ENCODE measurements at places on chromosomes 13 and 19.

GRCh38 chr19:16429759-16430091 is 42.0 kb downstream of the EPS15L1 start:
- no peak for DNase-seq

- DNase-seq, result no peak
Observed at GRCh38 chr13:50226515-50227155, 211.4 kb downstream of the KCNRG start.

DNA sequence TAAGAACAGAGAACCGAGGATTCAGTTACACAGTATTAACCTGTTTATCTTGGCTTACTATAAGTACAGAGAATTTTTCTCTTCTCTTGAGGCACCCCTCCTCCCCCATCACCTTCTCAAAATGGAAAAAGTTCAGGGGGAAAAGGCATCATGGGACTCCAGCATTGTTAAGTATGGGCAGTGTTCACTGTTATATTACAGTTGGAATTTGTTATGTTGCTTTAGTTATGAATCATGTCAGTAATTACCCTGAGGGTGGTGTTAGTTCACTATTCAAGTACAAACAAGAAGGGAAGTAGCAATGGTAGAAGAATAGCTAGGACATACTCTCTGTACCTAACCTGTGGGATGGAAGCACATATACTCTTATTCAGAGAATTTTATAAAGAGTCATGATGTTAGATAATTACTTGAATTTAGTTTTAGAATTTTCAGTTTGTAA is 12.0 kb downstream of the LPAR6 start:
- DNase-seq, result peak; percentile 92

- DNase-seq, result peak; percentile 46
Observed at GRCh38 chr13:83214452-83214851, 667.8 kb downstream of the SLITRK1 start.

DNA sequence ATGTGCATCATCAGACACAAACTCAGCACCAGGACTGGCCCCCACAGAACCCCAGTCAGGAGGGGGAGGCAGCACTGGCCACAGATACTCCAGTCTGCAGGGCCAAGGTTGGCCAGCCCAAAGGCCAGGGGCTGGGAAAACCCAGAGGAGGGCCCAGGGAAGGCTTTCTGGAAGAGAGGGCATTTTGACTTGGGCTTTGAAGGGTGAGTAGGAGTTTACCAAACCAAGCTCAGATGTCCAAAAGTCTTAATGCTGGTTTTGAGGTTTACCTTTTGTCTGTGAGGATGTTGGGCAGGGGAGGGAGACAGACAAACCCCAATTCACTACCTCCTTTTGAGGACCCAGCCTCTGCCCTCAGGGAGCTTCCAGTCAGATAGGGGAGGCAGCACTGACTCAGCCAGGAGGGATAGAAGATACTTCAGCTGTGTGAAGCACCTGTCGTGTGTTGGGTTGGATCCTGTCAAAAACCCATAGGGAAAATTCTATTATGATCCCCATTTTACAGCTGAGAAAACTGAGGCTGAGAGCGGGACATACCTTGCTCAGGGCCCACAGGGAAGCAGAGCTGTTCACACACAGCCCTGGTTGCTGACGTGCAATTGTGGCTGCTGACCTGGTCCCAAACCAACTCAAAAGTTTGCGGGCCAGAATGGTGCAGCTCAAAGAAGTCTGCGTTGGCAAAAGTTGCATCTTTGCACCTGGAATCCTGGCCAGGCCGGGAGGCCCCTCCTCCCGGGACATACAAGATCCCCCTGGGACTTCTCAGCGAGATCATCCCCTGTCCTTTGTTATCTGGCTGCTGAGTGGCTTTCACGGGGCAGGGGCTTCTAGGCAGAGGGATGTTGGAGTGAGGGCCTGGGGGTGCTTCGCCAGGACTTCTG is 13.1 kb downstream of the CILP2 start:
- no peak for DNase-seq

DNA sequence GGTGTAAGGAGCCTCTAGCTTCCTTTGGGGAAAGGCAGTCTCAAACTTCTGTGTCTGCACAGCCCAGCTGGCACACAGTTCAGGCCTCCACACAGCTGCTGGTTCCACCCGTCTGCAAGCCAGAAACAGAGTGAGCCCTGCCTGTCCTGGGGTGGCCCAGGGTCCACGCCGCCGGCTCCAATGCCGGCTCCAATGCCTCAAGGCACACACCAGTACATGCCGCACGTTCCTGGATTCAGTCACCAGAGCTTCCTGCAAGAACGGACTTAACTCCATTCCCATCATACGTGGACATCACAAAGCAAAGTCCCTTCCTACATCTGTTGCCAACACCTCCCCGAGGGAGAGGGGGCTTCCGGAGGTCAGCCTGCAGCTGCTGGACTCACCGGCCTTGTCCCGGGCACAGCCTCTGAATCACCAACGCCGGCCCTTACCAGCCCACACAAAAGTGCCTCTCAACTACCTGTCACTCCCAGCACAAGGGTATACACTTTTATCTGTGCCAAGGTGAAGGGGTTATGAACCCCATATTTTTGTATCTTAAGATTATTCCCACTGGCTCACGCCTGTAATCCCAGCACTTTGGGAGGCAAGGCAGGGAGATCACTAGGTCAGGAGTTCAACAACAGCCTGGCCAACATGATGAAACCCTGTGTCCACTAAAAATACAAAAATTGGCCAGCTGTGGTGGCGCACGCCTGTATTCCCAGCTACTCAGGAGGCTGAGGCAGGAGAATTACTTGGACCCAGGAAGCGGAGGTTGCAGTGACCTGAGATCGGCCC is 8.5 kb downstream of the SH3GL1 start:
- DNase-seq, result peak; percentile 94

GRCh38 chr19:36100476-36100875 is 10.5 kb upstream of the OVOL3 start:
- DNase-seq, result no peak

- DNase-seq, result no peak
Observed at GRCh38 chr19:43634872-43635560, 4.6 kb downstream of the CADM4 start.

DNA sequence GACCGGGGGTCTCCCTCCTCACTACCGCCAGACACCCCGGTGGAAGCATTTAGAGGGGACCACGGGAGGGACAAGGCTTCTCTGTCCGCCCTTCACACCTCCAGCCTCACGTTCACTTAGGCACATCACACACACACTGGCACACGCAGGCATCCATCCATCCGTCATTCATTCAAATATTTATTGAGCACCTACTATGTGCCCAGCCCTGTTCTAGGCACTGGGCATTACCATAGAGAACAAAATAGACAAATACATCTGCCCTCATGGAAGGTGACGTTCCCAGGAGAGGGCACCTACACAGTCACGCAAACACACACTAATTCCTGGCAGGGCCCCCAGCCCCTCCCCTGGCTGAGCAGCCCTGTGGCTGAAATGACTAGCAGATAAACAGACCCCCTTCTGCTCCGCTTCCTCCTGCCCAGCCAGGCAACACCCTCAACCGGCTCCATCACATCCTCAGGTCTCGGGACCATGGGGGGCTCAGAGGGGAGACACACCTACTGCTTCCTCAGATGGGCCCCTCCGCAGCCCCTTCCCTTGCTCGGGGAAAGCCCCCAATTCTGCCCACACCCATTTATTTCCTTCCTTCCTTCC is 3.7 kb upstream of the NOP53 start:
- DNase-seq, result no peak

DNA sequence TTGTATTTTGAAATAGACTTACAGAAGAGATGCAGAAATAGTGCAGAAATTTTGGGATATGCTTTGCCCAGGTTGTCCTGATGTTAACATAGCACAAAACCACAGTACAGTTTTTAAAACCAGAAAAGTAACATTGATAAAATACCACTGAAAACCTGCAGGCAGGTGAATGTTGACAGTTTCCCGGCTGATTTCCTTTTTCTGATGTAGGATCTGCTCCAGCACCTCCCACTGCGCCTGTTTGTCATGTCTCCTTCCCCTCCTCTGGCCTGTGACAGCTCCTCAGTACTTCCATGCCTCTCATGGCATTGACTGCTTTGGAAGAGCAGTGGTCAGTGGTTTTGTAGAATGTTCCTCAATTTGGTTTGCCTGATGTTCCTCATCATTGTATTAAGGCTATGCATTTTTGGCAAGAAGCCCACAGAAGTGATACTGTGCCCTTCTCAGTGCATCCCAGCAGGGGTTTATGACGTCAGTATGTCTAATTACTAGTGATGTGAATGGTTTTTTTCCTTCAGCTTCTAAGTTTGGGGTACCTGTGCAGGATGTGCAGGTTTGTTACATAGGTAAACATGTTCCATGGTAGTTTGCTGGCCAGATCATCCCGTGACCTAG is 31.0 kb downstream of the TDRD12 start:
- DNase-seq, result peak; percentile 12

GRCh38 chr19:8390617-8390981 is 439 bp downstream of the RAB11B start:
- DNase-seq, result peak; percentile 93

- DNase-seq, result no peak
Observed at GRCh38 chr13:79851318-79851717, 370.4 kb downstream of the NDFIP2 start.

GRCh38 chr19:44819246-44819832 is 10.4 kb downstream of the BCAM start:
- DNase-seq, result no peak

- DNase-seq, result peak; percentile 44
Observed at GRCh38 chr13:51733374-51734298, 70.3 kb downstream of the DHRS12 start.

GRCh38 chr19:6298413-6298812 is 18.6 kb upstream of the MLLT1 start:
- no peak for DNase-seq

- DNase-seq, result peak; percentile 22
Observed at GRCh38 chr13:20525144-20525600, 485 bp downstream of the CRYL1 start.

GRCh38 chr19:20167020-20167644 is at the start of gene ZNF486:
ZNF486 (plus strand) TSS chr19:20167214; CDS start chr19:20167331, 117 bp downstream.
- peak; percentile 97 for DNase-seq

DNA sequence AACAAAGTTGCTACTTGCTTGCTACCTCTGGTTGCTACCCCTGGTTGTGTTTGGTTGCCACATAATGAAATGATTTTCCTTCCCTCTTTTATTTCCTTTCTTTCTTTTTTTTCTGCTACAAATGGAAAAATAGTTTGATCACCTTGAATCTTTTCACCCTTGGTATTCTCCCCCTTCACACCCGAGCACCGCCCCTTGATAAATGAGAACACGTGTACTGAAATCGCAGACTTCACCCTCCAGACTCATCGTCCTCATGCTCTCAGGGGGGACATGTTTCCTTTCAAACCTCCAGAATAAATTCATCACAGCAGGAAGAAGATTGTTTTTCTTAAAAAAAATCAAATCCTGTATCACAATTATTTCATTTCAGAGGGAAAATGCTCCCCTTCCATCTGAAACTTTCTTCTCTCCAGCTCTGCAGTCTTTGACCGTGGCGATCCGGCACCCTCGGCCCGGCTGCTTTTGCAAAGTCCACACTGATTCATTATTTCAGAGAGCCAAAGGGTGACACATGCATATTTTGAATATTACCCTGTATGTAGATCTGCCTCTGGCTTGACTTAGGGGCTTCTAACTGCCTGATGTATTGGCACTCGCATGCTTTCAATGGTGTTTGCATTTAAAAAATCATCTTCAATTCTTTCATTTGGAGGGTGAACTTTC is 222.6 kb upstream of the MAB21L1 start:
- DNase-seq, result peak; percentile 85

DNA sequence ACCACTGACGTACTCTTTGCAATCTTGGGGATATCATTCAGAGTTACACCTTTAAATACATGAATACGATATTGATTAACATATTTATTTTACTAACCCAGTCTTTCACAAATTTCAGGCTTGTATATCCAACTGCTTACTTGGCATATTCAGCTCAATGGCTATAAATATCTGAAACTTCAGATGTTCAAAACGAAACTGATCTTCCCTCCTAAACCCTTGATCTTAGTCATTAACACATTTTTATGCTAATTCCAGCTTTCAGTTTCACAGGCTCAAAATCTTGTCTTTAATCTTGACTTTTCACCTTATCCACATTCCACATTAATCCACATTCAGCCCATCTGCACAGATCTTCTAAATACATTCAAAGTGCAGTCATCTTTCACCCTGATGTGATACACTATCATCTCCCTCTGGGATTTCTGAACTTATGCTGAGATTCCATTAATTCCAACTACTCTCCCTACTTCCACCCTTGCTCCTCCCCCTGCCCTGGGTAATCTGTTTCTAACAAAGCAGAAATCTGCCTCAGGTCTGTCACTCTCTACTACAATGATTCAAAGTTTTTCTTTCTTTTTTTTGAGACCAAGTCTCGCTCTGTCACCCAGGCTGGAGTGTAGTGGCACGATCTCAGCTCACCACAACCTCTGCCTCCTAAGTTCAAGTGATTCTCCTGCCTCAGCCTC is 387.2 kb downstream of the GPC5 start:
- no peak for DNase-seq

DNA sequence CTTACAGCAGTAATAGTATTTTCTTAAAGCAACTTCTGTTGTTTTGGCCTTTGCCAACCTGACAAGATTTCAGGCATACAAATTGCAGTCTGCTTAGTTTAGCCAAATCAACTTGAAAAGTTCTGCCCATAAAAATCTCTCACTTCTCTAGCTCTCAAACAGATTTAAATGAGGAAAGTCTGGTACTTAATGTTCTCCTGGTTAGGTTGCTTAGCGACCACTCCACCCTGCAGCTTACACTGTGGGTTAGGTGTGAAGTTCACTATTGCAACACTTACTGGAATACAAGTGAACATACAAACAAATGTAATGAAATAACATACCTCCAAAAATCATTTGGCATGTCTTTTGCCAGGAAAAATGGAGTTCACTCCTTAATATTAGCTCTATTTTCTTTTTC is 178.7 kb upstream of the PCDH9 start:
- DNase-seq, result no peak

DNA sequence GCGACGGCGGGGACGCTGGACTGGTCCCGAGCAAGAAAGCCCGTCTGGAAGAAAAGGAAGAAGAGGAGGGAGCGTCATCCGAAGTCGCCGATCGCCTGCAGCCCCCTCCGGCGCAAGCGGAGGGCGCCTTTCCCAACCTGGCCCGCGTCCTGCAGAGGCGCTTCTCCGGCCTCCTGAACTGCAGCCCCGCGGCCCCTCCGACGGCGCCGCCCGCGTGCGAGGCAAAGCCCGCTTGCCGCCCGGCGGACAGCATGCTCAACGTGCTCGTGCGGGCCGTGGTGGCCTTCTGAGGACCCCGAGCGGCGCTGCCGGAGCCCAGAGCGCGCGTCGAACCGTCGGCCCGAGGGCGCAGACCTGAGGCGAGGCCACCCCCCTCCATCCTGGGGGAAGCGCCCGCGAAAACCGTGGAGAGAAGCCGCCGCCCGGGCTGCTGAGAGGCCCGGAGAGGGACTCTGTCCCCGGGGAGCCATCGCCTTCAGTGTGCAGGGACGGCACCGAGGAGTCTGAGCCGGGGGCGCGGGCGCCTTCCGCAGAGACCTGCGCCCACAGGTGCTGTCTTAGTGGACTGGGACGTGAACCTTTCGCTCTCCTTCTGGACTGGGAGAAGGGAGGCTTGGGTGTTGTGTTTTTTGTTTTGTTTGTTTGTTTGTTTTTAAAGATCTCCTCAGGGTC is 3.5 kb downstream of the IER2 start:
- DNase-seq, result peak; percentile 48

GRCh38 chr19:6712692-6713670 is 7.5 kb downstream of the C3 start:
- DNase-seq, result no peak

- no peak for DNase-seq
Observed at GRCh38 chr19:23855676-23856075, 59.0 kb upstream of the ZNF726 start.
